ENCODE measurements at places on chromosomes 16 and 17.
A peak's percentile ranks its signal among the peaks of the same experiment; 100 is the strongest.

DNA sequence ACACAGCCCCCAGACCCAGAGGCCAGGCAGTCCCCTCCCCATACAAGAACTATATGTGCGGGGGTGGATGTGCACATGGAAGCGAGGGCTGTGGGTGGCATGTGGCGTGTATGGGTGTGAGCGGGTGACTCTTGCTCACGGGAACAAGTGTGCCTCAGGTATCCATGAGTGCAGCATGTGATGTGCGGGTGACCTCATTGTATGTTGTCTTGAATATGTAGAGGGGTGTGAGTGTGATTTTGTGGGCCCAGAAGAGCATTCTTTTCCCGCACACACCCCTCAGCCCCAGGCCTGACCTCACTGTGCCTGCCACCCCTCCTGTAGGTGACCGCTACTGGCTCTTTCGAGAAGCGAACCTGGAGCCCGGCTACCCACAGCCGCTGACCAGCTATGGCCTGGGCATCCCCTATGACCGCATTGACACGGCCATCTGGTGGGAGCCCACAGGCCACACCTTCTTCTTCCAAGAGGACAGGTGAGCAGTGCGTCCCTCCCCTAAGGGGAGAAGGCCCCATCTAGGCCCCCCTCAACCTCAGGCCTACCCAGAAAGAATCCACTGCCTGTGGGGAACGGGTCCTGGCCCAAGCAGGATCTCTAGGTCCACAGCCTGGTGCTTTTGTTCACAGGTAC is 17.4 kb downstream of the MMP15 start:
- DNase-seq: no peak

GRCh38 chr17:50301891-50302584 is 27.8 kb downstream of the TMEM92 start:
- DNase-seq: no peak

DNA sequence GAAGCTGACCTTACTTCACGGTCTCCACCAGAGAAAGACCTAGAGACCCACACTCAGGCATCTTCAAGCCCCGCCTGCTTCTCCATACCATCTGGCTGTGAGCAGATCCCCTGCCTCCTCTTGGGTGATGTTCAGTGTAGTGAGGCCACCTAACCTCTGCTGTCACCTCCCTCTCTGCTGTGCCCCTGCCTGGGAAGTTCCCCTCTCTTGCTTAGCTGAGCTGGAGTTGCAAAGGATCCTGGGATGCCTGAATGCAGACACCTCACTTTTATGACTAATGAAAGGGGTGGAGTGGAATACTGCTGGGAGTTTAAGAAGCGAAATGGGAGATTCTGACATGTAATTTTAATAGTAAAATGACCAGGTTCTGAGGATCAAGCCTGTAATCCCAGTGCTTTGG is 5.8 kb downstream of the IRX3 start:
- no peak for DNase-seq

GRCh38 chr16:50273888-50274325 is 7.6 kb downstream of the ADCY7 start:
- DNase-seq: no peak

DNA sequence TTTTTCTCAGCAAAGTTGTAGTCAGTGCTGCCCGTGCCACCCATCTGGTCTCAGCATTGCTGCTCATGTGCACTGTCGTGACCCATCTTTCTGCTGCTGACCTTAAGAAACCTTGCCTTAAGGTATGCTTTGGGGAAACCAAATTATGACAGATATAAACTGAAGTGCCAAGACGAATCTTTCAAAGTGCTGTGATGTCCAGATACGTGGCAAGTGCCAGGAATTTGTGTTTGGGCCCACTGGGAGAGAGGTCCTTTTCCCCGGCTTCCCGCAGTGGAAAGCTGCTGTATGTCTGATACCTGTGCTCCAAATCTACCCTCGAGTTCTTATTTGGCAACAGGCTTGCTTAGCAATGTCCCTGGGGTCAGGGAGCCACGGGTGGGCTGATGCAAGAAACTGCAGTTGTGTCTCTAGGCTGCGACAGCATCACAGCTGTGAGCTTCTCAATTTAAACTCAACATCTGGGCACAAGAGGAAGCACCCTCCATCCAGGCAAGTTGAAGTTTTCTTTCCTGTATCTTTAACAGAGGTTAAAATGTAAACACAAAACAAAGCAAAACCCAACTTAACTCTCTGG is 30.3 kb upstream of the TOX3 start:
- DNase-seq: no peak

GRCh38 chr17:66451188-66452149 is 149.1 kb downstream of the PRKCA start:
- DNase-seq: no peak

DNA sequence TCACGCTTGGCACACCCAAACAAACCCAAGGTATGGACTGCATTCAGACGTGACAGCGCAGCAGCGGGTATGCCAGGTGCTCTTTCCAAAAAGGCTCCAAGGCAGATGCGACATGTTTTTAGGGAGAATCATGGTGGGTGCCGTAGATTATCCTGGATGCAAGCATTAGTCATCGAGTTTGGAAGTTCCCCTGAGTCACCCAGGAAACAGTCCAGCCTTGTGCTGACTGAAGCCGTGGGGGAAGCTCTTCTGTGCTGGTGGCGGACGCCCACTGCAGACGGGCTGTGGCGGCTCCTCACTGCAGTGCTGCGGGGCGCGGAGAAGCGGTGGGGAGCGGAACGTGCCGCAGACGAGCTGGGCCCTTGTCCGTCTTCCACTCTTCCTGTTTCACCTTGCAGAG is 13.9 kb downstream of the JPT2 start:
- DNase-seq: no peak

DNA sequence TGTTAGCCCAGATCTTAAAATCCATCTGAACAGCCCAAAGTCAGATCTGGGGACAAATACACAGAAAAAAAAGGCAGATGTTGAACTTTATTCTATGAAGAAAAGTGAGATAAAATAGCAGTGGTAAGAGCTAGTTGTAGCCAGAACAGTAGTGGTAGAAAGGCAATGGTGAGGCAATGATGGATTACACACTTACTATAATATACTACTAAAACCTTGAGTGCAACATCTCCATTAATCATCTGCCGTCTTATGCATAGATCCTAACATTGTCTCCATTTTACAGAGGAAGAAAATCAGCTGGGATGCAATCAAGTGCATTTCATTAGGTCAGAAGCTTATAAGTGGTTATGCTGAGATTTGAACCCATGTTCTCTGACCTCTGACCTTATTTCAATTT is 699.6 kb downstream of the CDH11 start:
- no peak for DNase-seq

DNA sequence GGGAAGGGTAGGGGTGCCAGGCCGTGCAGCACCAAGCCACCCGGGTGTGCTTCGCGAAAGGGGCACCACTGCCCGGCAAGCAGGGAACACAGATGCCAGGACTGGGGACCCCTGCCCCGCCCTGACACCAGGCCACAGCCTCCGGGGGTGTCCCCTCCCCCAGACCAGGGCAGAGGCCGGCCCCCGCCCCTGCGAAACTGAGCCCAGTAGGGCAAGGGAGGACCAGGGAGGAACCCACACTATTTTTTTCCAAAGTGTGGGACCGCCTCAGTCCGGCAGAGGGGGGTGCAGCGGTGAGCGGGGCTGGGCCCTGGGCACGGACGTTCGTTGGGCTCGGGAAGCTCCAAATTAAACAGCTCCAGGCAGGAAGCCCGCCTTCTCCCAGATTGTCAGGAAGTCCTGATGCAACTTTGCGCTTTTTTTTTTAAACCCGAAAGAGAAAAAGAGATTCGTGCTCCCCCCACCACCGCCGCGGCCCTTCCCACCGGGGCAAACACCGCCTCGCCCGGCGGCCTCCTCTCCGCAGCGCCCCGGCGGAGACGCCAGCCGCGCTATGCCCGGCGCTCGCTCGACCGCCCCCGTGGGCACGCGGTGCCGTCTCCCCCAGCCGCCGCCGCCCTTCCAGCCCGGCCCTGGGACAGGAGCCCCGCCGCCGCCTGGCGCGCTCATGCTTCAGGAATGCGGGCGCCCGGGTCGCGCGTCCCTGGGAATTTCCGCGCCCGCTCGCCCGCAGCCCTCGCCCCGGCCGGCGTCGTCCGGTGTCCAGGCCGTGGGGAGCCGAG is 755 bp downstream of the PIEZO1 start:
- no peak for DNase-seq

GRCh38 chr17:49552070-49552751 is 23.5 kb upstream of the NXPH3 start:
- DNase-seq: no peak

DNA sequence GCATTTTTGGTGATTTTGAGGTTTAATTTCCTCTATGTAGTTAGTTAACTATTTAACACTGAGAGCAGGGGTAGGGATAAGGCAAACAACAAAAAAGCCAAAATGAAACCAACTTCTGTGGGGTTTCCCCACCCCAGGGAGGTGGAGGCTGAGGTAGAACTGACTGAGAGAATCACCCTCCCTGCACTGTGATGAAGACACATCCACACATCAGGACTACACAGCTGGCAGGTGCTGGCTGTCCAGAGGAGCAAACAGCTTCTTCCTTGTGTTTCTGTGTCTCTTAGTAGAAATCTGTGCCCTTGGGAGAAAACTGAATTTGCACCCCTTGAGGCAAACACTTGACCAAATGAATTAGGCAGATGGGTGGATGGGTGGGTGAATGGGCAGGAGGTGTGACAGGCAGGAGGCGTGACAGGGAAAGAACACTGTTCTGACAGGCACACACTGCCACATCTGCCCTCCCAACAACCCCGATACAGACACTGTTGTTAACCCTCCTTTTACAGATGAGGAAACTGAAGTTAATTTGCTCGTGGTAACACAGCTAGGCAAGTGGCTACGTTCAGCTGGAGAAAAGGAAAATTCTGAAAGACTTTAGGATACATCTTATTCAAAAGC is 62.9 kb upstream of the AMZ2 start:
- DNase-seq: peak; percentile 54

DNA sequence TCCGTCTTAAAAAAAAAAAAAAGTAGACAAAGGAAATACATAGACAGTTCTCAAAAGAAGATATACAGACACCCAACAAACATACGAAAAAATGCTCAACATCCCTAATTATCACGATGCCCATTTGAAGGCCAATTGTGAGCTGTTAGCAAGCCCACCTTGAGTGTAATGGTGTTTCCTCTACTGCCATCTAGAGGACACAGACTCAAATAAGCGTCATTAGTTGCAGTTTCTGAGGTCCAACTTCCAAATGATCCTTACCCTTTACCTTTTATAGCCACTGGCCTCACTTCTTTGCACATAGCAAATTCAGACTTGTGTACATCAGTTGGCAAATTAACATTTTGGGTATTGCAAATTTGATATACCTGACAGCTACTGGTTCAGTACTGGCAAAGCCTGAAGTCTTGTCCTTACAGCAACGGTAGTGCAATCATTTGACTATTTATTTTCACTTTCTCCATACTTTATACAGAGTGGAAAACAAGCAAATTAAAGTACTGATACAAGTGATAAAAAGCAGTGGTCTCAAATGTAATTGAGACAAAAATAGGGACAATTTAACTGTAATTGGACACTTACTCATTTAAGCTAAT is 536.3 kb upstream of the EEF2KMT start:
- no peak for DNase-seq

DNA sequence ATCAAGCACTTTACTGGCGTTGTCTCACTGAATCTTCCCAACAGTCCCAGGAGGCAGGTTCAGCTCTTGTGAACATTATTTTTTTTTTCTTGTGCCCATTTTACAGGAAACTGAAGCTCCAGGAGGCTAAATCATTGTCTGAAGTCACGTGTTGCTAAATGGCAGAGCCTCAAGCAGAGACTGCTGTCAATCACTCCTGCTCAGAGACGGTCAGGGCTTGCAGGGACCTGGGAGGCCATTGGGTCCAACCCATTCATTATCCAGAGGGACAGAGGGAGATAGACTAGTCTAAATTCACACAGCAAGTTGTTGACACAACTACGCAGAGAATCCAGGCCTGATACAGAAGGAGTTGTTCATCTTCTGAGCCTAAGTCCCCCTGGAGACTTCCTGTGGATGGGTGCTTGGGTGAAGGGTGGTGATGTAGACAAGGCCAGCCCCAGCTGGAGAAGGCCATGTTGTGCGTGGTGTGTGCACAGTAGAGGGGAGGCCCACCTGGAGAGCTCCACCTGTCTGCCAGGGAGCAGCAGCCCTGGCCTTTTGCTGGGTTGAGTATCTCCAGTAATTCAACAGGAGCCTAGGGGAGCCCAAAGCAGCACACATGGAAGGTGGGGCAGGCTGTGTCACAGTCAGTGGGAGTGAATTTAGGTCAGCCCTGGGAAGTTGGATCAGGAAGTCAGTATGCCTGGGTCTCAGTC is 24.3 kb upstream of the C1QL1 start:
- no peak for DNase-seq

GRCh38 chr16:55613613-55614335 is 42.0 kb upstream of the SLC6A2 start:
- no peak for DNase-seq

DNA sequence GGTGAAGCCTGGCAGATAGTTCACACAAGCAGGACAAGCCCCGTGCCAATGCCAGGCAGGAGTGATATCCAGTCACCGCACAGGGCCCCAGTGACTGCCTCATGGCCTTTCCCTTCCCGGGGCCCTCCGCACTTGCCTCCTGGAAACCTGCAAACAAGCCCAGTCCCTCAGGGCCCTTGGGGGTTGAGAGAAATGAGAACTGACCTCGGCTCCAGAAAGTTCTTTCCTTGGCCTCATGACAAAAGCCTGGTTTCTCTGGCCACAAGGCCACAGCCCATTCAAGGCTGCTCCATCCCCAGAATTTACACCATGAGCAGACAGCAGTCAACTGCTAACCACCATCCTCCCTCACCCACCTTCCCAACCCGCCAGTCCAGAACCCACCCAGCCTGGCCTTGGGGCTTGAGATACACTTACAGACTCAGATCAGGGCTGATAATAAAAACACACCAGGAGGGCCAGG is 77.6 kb downstream of the CCDC182 start:
- no peak for DNase-seq

- no peak for DNase-seq
Observed at GRCh38 chr16:75203667-75204409, 3.1 kb downstream of the CTRB2 start.

DNA sequence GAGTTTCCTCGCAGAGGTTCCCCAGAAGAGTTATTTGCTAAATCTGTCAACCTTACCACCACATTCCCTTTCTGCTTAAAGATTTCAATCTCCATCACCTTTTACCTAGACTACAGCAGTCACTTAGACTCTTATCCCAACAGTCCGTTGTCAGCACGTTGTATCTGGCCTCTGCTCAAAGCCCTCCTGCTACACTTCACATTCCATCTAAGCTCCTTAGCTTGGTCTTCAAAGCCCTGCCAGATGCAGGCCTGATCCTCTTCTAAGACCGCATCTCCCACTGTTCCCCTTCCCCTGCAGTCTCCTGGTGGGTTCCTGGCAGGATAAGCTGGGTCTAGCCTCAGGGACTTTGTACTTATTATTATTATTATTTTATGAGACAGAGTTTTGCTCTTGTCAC is 10.3 kb upstream of the SRCAP start:
- no peak for DNase-seq
